Thymus (tissue), 14 donors: ENCODE measurements at places on chromosomes 5 and 9. TPM values are rescaled to one million over a fixed set of nuclear protein-coding genes. Genes with fewer than 3 reads are reported as not detected.
A peak's percentile ranks its signal among the peaks of the same experiment; 100 is the strongest.

DNA sequence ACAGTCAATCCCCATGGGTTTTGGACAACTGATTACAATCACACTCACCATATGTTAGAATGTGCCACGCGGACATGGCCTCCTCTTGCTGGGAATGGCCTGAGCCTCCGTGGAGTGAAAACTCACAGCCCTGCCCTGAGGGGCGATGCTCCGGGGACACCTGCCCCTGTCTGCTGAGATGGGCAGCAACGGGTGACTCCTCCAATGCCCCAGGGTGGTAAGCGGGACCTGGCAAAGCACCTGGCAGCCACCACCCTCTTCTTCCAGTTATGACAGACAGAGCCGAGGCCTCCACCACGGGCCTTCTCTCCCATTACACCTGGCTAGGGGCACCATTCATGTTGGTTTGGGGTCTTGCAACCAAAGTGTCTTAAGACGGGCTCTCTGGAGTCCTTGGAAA, 94.9 kb upstream of the COL5A1 start:
- H3K36me3 ChIP-seq, result no peaks in the 10 kb centered on the region
- DNase-seq, result no peak
- H3K27ac ChIP-seq, result no peak overlapping the region
- no peaks in the 10 kb centered on the region for H3K4me1 ChIP-seq
- H3K4me3 ChIP-seq, result no peak overlapping the region

- H3K4me3 ChIP-seq, result no peak overlapping the region
- H3K4me1 ChIP-seq, result no peaks in the 10 kb centered on the region
- no peaks in the 10 kb centered on the region for H3K36me3 ChIP-seq
- no peaks in the 10 kb centered on the region for H3K27me3 ChIP-seq
- no peak for DNase-seq
- no peak overlapping the region for H3K27ac ChIP-seq
Measured at GRCh38 chr5:67799732-67800234, 415.8 kb upstream of the PIK3R1 start.

- no peaks in the 10 kb centered on the region for H3K27me3 ChIP-seq
- H3K4me1 ChIP-seq, result no peaks in the 10 kb centered on the region
- no peak overlapping the region for H3K27ac ChIP-seq
- no peak for DNase-seq
Measured at GRCh38 chr9:133075925-133076630, 14.3 kb downstream of the CEL start.

GRCh38 chr5:167709625-167710024, 581.8 kb upstream of the WWC1 start:
- H3K4me3 ChIP-seq, result no peak overlapping the region
- no peak overlapping the region for H3K27ac ChIP-seq
- DNase-seq, result no peak

GRCh38 chr5:167678481-167678880, 613.0 kb upstream of the WWC1 start:
- H3K27ac ChIP-seq, result no peak overlapping the region
- no peaks in the 10 kb centered on the region for H3K36me3 ChIP-seq
- DNase-seq, result no peak

NUTM2G gene
- not detected for total RNA-seq

PCDHA9 gene
- total RNA-seq, result not detected

SPINK13 gene
- not detected for total RNA-seq

MYOT gene
- 0.33 TPM for total RNA-seq

- peak overlapping the region; percentile 80 for H3K27ac ChIP-seq
- DNase-seq, result peak; percentile 66
- H3K27me3 ChIP-seq, result no peaks in the 10 kb centered on the region
- peaks cover 61% of the 10 kb centered on the region for H3K4me1 ChIP-seq
- H3K36me3 ChIP-seq, result peaks cover 20% of the 10 kb centered on the region
- no peak overlapping the region for H3K4me3 ChIP-seq
Measured at GRCh38 chr9:89467278-89467625, 30.7 kb downstream of the SEMA4D start.

PCDHA7 gene
- under 0.01 TPM for total RNA-seq

- no peak for DNase-seq
- H3K4me1 ChIP-seq, result peaks cover 29% of the 10 kb centered on the region
- H3K36me3 ChIP-seq, result peaks cover 27% of the 10 kb centered on the region
- H3K4me3 ChIP-seq, result peak overlapping the region; percentile 69
Measured at GRCh38 chr5:35857606-35858205, 1.0 kb downstream of the IL7R start.
